Right lobe of liver (tissue), 6 donors: ENCODE measurements at places on chromosomes 5 and 9. TPM values are rescaled to one million over a fixed set of nuclear protein-coding genes. Genes with fewer than 3 reads are reported as not detected.

- no peak overlapping the region for H3K27ac ChIP-seq
- peaks cover 15% of the 10 kb centered on the region for H3K4me1 ChIP-seq
- no peak for DNase-seq
- H3K36me3 ChIP-seq: no peaks in the 10 kb centered on the region
- no peak overlapping the region for H3K4me3 ChIP-seq
Measured at GRCh38 chr9:5897851-5898250, 7.2 kb downstream of the MLANA start.

- H3K27me3 ChIP-seq: no peaks in the 10 kb centered on the region
- H3K36me3 ChIP-seq: no peaks in the 10 kb centered on the region
- no peak overlapping the region for H3K27ac ChIP-seq
- DNase-seq: no peak
Measured at GRCh38 chr5:145587710-145588109, 247.4 kb downstream of the PRELID2 start.

DNA sequence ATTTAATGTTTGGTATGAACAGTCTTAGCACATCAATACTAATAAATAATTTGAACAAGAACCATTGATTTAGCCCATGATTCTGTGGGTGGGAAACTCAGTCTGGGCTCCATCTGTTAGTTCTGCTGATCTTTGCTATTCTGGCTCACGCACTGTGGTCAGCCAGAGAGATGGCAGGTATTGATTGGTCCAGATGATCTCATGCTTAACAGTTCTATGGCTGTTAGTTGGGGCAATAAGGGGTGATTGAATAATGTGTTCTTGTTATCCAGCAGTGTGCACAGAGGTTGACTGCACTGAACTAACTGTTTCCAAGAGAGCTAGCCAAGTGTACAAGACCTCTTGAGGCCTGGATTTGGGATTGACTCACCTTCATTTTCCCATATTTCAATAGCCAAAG lies 824.3 kb downstream of the SEMA5A start:
- H3K4me1 ChIP-seq: no peaks in the 10 kb centered on the region
- no peak for DNase-seq
- H3K27ac ChIP-seq: no peak overlapping the region
- no peaks in the 10 kb centered on the region for H3K27me3 ChIP-seq

- peak; percentile 74 for DNase-seq
- H3K4me1 ChIP-seq: no peaks in the 10 kb centered on the region
- H3K27me3 ChIP-seq: no peaks in the 10 kb centered on the region
- H3K4me3 ChIP-seq: no peak overlapping the region
Measured at GRCh38 chr9:136045595-136046553, 49.2 kb downstream of the NACC2 start.

- H3K4me3 ChIP-seq: no peak overlapping the region
- DNase-seq: no peak
Measured at GRCh38 chr9:133366435-133366834, 9.4 kb downstream of the SURF4 start.

GRCh38 chr5:179154346-179154990 lies 94.3 kb downstream of the ZNF354C start:
- H3K4me3 ChIP-seq: no peak overlapping the region
- no peak for DNase-seq
- no peaks in the 10 kb centered on the region for H3K36me3 ChIP-seq

DNA sequence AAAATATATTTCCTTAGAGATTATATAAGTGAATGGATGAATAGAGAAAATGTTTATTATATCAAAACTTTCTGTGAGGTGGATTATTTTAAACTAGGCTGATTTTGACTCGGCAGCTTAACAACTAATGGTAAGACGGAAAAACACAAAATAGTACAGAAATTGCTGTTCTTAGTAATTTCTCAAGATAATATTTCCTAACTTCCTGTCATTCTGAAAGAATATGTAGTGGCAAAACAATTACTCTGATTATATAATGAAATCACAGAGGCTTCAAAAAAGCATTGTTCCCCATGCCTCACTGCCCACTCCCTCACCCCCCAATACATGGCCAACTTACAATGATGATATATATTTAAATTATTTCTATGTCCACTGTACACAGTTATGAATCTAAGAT lies 85.4 kb downstream of the YTHDC2 start:
- no peak for DNase-seq
- H3K4me1 ChIP-seq: no peaks in the 10 kb centered on the region
- H3K4me3 ChIP-seq: no peak overlapping the region
- no peaks in the 10 kb centered on the region for H3K36me3 ChIP-seq
- H3K27me3 ChIP-seq: no peaks in the 10 kb centered on the region

- DNase-seq: no peak
- no peaks in the 10 kb centered on the region for H3K36me3 ChIP-seq
- no peak overlapping the region for H3K4me3 ChIP-seq
- H3K27me3 ChIP-seq: no peaks in the 10 kb centered on the region
- no peak overlapping the region for H3K27ac ChIP-seq
Measured at GRCh38 chr9:36739373-36740116, 166.8 kb downstream of the MELK start.

DNA sequence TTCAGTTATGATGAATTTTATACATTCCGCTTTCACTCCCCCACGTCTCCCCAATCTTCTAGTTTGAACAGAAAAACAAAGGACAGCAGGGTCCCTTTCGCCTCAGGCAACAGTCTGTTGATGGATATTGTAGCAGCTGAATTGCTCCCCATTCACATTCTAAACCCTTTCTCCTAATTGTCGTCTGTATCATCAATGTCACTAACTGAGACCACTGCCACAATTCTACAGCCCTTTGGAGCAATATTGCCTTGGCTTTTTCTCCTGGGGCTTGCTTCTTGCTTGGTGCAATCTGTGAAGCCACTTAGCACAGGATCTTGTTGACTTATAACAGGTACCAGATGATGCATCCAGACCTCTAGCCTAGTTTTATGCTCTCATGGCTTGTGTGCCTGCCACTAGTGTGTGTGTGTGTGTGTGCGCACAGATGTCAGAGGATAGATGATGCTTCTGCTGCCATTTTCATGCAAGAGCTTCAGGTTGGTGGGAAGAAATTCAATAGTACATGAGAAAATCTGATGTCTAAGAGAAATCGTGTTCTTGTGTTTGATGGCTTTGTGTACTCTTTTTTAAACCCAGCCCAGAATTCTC lies 195.2 kb upstream of the ISL1 start:
- H3K4me1 ChIP-seq: no peaks in the 10 kb centered on the region
- H3K27me3 ChIP-seq: no peaks in the 10 kb centered on the region
- no peak overlapping the region for H3K27ac ChIP-seq
- DNase-seq: no peak

GRCh38 chr9:75941066-75941465 lies 50.6 kb downstream of the PCSK5 start:
- DNase-seq: no peak
- H3K4me1 ChIP-seq: no peaks in the 10 kb centered on the region
- no peak overlapping the region for H3K4me3 ChIP-seq
- no peaks in the 10 kb centered on the region for H3K27me3 ChIP-seq
- H3K27ac ChIP-seq: no peak overlapping the region
- H3K36me3 ChIP-seq: no peaks in the 10 kb centered on the region

GRCh38 chr5:121870489-121870888 lies 18.8 kb downstream of the FTMT start:
- no peaks in the 10 kb centered on the region for H3K36me3 ChIP-seq
- no peak for DNase-seq
- no peak overlapping the region for H3K4me3 ChIP-seq
- H3K4me1 ChIP-seq: no peaks in the 10 kb centered on the region
- H3K27me3 ChIP-seq: no peaks in the 10 kb centered on the region
- H3K27ac ChIP-seq: no peak overlapping the region

DNA sequence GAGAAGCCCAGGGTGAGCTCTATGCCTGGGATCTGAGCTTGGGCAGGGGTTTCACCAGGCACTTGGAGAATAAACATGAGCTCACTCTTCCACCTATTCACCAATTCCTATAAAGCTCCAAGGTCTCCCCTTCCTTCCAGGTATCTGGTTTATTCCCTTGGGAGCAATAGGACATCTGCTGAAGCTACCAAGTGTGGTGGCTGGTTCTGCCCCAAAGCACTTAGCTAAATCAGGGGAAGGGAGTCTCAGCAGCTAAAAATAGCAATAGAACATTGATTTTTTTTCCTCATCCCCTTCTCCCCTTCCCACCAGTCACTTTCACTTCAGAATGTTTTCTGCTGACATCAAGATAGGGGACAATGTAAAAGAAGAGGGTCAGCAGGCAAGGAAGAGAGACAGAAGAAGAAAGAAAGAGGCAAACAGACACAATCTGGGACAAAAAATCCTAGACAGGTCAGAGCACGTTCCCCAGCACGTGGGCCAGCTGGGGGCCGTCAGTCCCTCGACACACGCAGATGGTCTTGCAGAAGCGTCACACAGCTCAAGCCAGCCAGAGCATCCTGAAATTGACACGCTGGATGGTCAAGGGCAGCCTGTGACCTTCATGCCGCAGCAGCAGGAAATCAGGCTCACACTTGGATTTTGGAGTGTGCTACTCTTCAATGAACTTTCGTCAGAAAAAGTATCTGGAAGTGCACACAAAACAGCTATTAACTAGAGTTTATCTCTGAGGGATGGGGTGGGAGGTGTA lies 176.0 kb downstream of the ZNF608 start:
- H3K4me1 ChIP-seq: no peaks in the 10 kb centered on the region
- DNase-seq: no peak
- no peaks in the 10 kb centered on the region for H3K27me3 ChIP-seq
- H3K36me3 ChIP-seq: no peaks in the 10 kb centered on the region
- H3K4me3 ChIP-seq: no peak overlapping the region
- H3K27ac ChIP-seq: no peak overlapping the region

DNA sequence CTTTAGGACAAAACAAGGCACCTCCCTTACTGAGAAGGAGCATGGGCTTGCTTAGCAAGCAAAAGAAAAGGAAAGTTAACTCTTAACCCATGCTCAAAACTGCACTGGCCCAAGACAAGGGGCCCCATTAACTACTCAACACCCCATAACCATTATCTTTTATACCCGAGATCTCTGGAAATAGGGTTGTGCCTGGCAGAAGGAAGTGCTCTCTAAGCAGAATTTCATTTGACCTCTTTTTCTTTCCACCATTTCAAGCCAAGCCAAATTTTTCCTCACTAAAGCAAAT lies 167.2 kb downstream of the RASEF start:
- H3K36me3 ChIP-seq: no peaks in the 10 kb centered on the region
- H3K27me3 ChIP-seq: no peaks in the 10 kb centered on the region
- H3K27ac ChIP-seq: no peak overlapping the region
- no peaks in the 10 kb centered on the region for H3K4me1 ChIP-seq

DNA sequence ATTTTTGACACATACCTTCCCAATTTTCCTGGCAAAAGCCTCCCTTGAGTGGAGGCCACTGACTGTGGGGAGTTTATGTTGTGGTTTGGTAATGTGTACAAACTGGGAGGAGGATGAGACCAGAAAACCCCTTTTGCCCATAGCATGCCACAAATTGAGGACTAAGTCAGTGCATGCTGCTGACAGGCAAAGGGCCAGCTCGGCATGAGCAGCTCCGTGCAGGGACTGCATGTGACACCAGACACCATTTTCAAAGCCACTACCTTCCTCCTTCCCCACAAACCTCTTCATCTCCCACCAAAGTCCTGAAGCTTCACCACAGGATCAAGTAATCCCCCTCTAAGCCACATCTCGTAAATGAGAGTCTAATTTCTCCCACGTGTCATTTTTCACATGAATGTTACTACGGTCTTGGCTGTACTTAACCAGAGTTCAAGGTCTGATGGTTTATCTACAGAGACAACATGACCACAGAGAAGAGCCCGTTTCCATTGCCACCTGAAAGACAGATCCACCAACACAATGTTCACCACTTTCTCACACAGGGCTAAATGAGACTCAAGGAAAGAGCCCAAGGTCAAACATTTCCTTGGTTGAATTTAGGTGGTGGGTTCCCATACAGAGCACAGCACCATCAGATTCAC lies 106.5 kb downstream of the NFIB start:
- no peaks in the 10 kb centered on the region for H3K36me3 ChIP-seq
- peaks cover 19% of the 10 kb centered on the region for H3K4me1 ChIP-seq
- no peak for DNase-seq
- H3K4me3 ChIP-seq: no peak overlapping the region

GRCh38 chr9:76905791-76906646 lies at the start of gene PRUNE2:
TSS of gene PRUNE2 (minus strand) at chr9:76906114. CDS start at chr9:76905963, 151 bp downstream.
- H3K27ac ChIP-seq: no peak within 1 kb of the TSS
- H3K4me3 ChIP-seq: no peak within 1 kb of the TSS
- H3K4me1 ChIP-seq: no peaks in the 10 kb centered on the region
- H3K36me3 ChIP-seq: no peaks in the 10 kb centered on the region
- no peaks in the 10 kb centered on the region for H3K27me3 ChIP-seq
- DNase-seq: no peak

- DNase-seq: no peak
- peaks cover 28% of the 10 kb centered on the region for H3K4me1 ChIP-seq
- H3K36me3 ChIP-seq: peaks cover 16% of the 10 kb centered on the region
- H3K27ac ChIP-seq: peak overlapping the region; percentile 96
- H3K4me3 ChIP-seq: peak overlapping the region; percentile 83
- no peaks in the 10 kb centered on the region for H3K27me3 ChIP-seq
Measured at GRCh38 chr5:90528601-90529193, 687 bp downstream of the LYSMD3 start.

DNA sequence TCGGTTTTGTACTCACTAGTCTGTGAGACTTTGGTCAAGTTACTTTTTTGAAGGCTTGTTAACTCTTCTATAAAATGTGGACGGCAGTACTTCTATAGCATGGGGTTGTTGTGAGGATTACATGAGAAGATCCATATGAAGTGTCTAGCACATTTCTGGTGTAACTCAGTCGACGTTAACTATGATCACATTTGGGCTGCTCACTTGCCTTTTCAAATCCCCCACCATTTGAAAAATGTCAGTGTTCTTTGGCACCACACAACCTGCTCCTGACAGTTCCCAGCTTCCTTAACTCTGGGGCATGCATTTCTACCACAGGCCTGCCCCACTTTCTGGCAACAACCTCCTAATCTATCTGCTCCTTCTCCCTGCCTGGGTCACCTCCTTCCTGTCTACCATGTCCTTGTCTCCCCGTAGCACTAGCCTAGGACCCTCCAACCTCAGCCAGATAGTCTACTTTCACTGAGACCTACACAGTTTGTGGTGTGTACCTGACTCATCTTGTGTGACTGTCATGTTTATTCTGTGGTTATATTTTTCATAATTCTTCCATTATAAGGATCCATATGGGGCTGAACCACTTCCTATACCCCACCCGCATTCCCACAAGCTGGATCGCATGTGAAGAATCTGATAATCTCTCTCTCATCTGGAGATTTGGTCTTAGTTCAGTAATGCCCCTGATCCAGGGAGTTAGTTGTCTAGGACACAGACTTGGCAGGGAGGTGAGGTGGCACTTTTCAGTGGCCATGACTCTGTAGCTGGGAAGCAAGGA lies 30.2 kb upstream of the BASP1 start:
- no peak overlapping the region for H3K27ac ChIP-seq
- DNase-seq: no peak
- H3K4me3 ChIP-seq: no peak overlapping the region
- H3K27me3 ChIP-seq: no peaks in the 10 kb centered on the region
- H3K36me3 ChIP-seq: no peaks in the 10 kb centered on the region

GRCh38 chr9:85430659-85431338 lies 311.0 kb downstream of the AGTPBP1 start:
- H3K4me3 ChIP-seq: no peak overlapping the region
- no peak for DNase-seq
- H3K27ac ChIP-seq: no peak overlapping the region
- no peaks in the 10 kb centered on the region for H3K36me3 ChIP-seq

Gene TLE1
- 33.5 TPM for total RNA-seq

Gene FAM78A
- 2.4 TPM for total RNA-seq

Gene CCDC183
- total RNA-seq: 0.43 TPM

Gene PARP8
- 9.3 TPM for total RNA-seq

Gene ADAMTS19
- not detected for total RNA-seq

Gene QRFP
- total RNA-seq: not detected

Gene DOK3
- 6.1 TPM for total RNA-seq

Gene GRIN1
- not detected for total RNA-seq

Gene LCN12
- 20.5 TPM for total RNA-seq

Gene ZNF300
- 1.0 TPM for total RNA-seq

Gene ADGRV1
- 13.0 TPM for total RNA-seq

Gene EIF4E1B
- total RNA-seq: not detected

Gene PAPPA
- total RNA-seq: 0.46 TPM
